ENCODE measurements at places on chromosomes 5 and 9.

GRCh38 chr9:124818431-124819281, 34.6 kb upstream of the WDR38 start:
- DNase-seq, result peak; percentile 92

GRCh38 chr9:135245482-135246247, 158.2 kb downstream of the OLFM1 start:
- no peak for DNase-seq

- DNase-seq, result no peak
Observed at GRCh38 chr9:99506747-99507348, 284.8 kb downstream of the SEC61B start.

- no peak for DNase-seq
Observed at GRCh38 chr5:124870070-124870469, 123.6 kb upstream of the ZNF608 start.

DNA sequence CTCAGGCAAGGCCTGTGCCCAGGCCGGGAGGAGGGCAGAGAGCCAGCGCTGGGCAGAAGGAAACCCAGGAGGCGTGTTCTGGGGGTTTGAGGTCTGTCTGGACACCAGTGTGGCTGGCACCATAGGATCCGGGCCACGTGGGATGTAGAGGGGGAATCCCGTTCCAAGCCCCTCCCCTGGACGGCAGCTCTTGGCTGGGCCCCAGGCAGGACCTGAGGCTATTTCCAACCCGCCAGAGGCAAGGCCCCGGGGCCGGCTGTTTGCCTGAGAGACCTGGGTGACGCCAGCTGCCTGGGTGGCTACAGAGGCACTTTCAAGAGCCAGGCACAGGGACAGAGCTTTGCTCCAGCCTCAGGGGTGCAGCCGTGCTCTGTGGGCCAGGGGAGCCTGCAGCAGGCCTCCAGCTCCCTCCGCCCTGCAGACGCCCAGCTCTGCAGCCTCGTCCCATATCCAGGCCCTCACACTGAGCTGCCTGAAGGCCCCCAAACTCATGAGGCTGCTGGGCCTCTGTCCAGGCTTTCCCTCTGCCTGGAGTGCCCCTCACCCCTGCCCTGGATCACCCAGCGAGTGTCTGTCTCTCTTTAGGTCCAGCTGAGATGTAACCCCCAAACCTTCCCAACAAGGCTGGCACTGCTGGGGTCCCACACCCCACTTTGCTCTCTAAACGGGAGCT, 56.6 kb upstream of the EGFL7 start:
- DNase-seq, result no peak

DNA sequence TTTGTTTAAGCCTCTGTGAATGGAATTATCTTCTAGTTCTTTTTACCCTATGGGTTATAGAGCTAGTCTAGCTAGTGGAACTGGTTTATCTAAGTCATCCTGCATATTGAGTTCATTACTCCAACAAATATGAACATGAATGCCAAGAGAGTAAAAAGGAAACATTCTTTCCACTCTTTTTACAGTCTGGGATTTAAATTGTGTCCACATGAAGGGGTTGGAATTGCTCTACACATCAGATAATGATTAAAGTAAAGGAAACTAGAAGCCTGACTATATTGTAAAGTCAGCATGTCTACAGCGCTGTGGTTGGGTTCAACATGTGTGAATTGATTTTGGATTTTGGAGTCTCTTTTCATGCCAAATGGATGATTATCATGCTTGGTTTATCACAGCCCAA, 173.1 kb downstream of the CCDC171 start:
- DNase-seq, result no peak

- no peak for DNase-seq
Observed at GRCh38 chr5:74131250-74131649, 505.3 kb downstream of the ARHGEF28 start.
